Endodermal cell (in vitro differentiated cells): ENCODE measurements at places on chromosomes 3 and 15. TPM values are rescaled to one million over a fixed set of nuclear protein-coding genes. Genes with fewer than 3 reads are reported as not detected.

The LRRN1 gene
- 62.8 to 119 TPM (median 109 TPM) in 3 replicates for total RNA-seq

The GUCA1C gene
- not detected in 3 replicates for total RNA-seq

The WNT7A gene
- 0.13 TPM in 1 of 3 replicates, not detected in the others for total RNA-seq

The AQP9 gene
- not detected in 2 replicates for total RNA-seq

The NMB gene
- 5.3 and 7.5 TPM in 2 replicates for total RNA-seq

The FETUB gene
- total RNA-seq, result not detected in 2 replicates

GRCh38 chr3:13890377-13891016 lies 10.6 kb upstream of the WNT7A start:
- peak; percentile 47 for DNase-seq

- DNase-seq, result peak; percentile 37
These were observed 26.2 kb downstream of the KIF7 start for GRCh38 chr15:89628806-89629715.

- peak; percentile 56 for DNase-seq
These were observed 104.7 kb downstream of the OSBPL10 start for GRCh38 chr3:31876331-31876730.

DNA sequence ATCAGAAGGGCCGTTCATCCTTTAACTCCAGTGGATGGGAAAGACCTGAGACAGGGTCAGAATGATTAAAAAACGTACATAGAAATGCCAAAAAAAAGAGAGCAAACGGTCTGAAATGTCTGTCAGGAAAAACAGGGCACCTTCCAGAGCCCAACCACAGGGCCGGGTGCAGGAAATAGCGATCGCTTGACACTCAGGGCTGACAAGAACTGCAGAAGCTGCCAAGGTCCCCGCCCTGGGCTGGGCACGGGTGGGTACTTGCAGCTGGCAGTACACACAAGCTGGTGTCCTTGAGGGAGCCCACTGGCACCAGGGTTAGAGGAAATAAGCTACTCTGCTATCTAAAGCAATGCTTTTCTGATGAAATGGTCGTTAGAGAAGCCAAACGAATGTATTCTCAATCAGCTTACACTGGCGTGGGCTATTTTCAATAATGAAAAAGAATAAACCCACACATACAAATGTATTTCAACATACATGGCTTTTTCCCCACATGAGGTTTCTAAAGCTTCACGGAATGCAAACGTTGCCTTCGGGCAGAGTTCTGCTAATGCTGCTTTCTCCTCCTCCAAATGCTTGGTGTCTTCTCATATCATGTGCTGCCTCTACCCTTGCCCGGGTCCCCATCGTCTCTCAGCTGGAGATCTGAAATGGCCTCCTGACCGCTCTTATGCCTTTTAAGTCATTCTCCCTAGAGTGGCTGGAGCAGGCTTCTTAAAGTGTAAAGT lies 15.6 kb downstream of the FRMD4B start:
- DNase-seq, result no peak

- DNase-seq, result no peak
These were observed 199.3 kb upstream of the NSMCE3 start for GRCh38 chr15:29468899-29469298.

- DNase-seq, result peak; percentile 43
These were observed 42.2 kb downstream of the CHDH start for GRCh38 chr3:53803816-53804695.

GRCh38 chr3:96961576-96961975 lies 147.2 kb downstream of the EPHA6 start:
- DNase-seq, result no peak

- DNase-seq, result no peak
These were observed 31.2 kb downstream of the MAGEF1 start for GRCh38 chr3:184680385-184681345.

GRCh38 chr3:144119633-144120032 lies 148.0 kb downstream of the DIPK2A start:
- DNase-seq, result no peak

DNA sequence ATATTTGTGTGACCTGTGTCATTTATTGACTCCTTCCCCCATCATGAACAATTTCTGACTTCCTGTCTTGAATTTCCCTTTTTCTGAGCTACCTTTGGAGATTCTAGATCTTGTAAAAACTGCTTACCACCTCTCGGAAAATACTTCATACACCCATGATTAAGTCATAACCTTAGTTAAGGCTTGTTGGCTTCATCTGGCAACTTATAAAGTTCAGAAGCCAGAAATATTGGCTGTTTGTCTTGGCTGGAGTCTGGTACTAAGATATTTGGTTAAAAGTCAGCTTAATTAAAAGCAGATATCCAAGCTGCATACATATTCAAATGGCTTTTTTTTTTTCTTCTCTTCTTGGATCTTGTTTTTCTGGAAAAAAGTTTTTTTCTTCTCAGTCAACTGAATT lies 37.3 kb upstream of the B3GALNT1 start:
- DNase-seq, result no peak

- DNase-seq, result peak; percentile 64
These were observed 169.7 kb upstream of the TMCO5A start for GRCh38 chr15:37764733-37765191.

DNA sequence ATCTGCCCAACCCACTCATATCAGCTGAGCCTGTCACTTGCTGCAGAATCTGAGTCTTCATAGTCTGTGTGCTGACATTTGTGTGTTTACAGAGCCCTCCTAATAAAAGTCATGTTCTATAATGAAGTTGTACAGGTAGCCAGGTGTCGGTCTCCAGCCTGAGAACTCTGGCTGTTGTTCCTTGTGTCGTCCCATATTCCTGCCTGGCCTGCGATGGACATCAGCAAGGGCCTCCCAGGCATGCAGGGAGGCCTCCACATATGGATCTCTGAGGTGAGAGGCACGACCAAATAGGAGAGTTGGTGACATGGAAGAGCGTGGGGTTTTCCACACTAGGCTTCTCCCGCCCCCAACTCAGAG lies 2.9 kb downstream of the VILL start:
- no peak for DNase-seq

- no peak for DNase-seq
These were observed 27.5 kb downstream of the RAB6B start for GRCh38 chr3:133868186-133868585.

GRCh38 chr3:14531856-14532395 lies 8.2 kb downstream of the GRIP2 start:
- DNase-seq, result no peak

DNA sequence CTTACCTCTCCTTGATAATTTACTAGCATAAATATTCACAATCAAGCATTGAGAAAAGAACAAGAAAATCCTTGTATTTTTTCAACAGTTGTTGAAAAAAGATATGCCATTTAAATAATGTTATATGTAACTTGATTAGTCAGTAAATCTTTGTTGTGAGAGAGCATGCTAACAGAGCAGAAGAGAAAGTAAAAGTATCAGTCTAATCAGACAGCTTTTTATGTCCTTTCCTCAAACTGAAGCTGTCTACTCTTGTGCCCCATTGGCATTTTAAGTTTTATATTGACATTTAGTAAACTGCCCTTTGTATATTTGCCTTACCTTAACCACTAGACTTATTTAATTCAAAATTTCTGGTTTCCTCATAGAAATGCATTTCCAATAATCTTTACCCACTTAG lies 668.7 kb downstream of the OTOL1 start:
- no peak for DNase-seq

DNA sequence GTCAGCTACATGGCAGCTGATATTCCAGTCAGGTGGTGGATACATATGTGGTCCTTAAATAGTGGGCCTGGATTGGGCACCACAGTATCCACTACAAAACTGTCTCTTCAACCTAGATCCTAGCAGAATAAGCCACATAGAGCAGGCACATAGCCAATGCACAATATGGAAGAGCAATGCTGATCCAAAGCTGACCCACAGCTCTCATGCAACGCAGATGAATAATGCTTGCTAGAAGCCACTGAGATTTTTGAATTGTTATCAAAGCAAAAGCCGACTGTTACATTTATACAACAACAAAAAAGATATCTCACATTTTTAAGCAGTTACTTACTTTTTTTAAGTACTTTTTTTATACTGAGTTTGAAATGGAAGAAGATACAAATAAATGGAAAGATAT lies 11.2 kb downstream of the CNTN3 start:
- no peak for DNase-seq

- DNase-seq, result no peak
These were observed 483.8 kb downstream of the MECOM start for GRCh38 chr3:169179722-169180121.
